Stimulated activated CD4-positive, alpha-beta T cell treated with anti-CD3 and anti-CD28 coated beads, Interleukin-12 subunit alpha, Interleukin-12 subunit beta, amount 100 ng/mL, for 48 hours (primary cell): ENCODE measurements at places on chromosomes 11 and 22.

DNA sequence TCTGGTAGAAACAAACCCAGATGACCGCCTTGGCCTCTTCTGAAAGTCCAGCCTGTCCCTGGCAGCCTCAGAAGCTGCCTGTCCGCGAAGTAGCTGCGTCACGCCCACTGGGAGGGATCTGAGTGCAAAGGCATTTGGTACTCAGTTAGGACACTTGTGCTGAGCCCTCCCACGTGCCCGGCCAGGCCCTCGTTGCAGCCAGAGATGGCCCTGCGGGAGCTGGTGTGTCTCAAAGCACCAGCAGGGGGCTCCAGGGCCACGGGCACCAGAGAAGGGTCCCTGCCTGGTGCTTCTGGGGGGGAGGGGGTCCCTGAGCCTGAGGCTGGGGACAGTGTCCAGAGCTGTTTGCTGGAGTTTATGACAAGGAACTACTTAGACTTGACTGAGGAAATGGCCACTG is 5.8 kb downstream of the SELENOO start:
- DNase-seq: no peak

DNA sequence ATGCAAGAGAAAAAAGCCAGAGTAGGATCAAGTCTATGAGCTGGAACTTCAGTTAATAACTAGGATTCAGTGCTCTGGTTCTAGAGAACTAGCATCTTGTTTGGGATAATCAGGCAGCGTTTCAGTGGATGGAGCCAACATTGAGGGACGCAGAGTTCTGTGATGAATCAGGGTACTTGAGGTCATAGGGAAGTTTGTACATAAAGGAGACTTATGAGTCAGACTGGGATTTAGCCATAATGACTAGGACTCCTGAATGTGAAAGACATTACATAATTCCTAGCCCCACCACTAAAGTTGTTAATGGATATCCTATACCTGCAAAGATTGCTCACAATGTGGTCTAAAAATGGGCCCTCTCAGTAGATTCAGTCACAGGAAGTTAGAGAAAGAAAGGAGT is 6.8 kb downstream of the SLN start:
- DNase-seq: no peak

GRCh38 chr11:100066399-100066798 is 620.7 kb upstream of the ARHGAP42 start:
- no peak for DNase-seq

DNA sequence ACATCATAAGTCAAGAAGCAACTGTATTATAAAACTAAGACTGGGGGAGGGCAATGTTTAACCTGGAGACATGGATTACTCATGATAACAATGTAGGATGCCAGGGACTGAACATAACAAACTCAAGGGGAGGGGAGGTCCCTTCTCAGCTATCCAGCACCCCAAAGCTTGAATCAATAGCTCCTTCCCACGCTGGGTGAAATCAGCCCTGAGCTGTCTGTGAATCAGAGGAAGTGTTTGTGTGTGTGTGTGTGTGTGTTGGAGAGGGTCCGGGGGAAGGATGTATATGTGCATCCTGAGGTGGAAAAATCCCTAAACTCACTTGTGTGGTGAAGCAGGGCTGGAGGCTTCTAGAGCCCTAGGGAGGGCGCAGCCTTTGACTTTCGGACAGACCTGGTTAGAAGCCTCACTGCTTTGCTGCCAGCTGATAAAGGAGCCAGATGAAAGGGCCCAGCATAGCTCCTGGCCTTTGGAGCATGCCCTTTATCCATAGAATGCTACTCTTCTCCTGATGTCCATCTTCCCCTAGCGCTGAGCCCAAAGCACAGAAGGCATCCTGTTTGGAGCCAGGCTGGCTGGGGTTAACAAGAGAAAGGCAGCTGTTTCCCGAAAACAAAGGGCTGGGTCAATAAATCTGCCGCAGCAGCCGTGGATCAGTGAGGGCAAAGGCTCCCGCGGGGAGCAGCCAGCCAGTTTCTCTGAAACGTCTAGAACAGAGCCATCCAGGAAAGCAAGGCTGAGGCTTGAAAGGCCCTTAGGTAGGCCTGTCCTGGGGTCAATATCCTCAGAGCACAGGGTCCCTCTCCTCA is 35.8 kb downstream of the TNKS1BP1 start:
- no peak for DNase-seq

- no peak for DNase-seq
These were observed 228.3 kb downstream of the KIRREL3 start for GRCh38 chr11:126772267-126772666.

- no peak for DNase-seq
These were observed 2.3 kb upstream of the TYMP start for GRCh38 chr22:50531962-50532674.

DNA sequence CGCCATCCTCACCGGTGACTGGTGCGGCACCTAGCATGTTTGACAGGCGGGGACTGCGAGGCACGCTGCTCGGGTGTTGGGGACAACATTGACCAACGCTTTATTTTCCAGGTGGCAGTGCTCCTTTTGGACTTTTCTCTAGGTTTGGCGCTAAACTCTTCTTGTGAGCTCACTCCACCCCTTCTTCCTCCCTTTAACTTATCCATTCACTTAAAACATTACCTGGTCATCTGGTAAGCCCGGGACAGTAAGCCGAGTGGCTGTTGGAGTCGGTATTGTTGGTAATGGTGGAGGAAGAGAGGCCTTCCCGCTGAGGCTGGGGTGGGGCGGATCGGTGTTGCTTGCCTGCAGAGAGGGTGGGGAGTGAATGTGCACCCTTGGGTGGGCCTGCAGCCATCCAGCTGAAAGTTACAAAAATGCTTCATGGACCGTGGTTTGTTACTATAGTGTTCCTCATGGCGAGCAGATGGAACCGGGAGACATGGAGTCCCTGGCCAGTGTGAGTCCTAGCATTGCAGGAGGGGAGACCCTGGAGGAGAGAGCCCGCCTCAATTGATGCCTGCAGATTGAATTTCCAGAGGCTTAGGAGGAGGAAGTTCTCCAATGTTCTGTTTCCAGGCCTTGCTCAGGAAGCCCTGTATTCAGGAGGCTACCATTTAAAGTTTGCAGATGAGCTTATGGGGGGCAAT is 1.1 kb downstream of the NEAT1 start:
- no peak for DNase-seq

DNA sequence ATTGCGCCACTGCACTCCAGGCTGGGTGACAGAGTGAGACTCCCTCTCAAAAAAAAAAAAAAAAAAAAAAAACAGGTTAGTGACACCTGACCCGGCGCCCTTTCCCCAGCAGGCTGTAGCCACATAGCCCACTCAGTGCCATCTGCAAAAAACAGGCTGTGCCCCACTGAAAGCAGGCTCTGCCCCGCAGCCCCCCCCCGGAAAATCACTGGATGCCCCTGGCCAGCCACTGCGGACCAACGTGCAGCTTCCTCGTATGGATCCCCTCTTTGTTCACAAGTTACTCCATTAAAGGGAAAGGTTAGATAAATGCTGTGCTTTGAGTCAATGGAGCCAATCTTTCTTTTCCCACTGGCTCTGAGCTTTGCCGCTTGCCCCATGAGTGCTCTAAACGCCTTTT is 660.3 kb downstream of the TBC1D22A start:
- DNase-seq: no peak
